Urinary bladder (tissue), 4 donors: ENCODE measurements at places on chromosomes 5 and 9.

GRCh38 chr5:14028938-14029584 is 84.6 kb upstream of the DNAH5 start:
- DNase-seq = no peak

GRCh38 chr5:79423296-79423695 is 90.6 kb downstream of the HOMER1 start:
- no peak for DNase-seq

GRCh38 chr5:90134892-90135291 is 274.7 kb downstream of the CETN3 start:
- DNase-seq = no peak

DNA sequence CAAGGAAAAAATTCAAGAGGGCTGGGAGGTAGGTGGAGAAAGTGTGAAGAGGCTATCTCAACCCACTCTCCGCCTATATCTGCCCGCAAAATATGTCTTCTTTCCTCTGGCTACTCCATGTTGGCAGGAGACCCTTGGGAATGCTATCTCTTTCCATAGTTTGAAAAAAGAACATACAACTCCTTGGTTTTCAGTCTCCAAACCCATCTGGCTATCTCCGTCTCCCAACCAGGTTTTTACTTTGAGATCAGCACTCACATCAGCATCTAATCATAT is 109.9 kb upstream of the IFNE start:
- no peak for DNase-seq

DNA sequence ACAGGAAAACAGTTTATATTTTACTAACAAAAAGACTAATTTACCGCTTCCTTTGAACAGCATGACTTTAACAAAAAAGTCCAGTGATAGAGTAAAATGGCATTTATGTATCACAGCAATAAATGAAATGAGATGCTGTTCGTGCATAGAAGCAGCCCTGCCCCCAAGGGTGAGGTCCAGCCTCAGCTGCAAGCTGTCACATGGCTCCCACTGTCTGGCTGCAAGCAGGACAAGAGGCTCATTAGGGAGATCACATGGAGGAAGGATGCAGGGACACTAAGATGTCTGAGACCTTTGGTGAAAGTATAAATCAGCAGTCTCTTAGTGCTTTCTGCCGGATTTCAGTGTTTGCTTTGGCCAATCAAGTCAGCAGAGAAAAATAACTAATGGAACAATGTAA is 23.0 kb downstream of the GDNF start:
- no peak for DNase-seq
